ENCODE measurements at places on chromosomes 1 and 21. TPM values are rescaled to one million over a fixed set of nuclear protein-coding genes. Genes with fewer than 3 reads are reported as not detected.

- H3K4me3 ChIP-seq = no peak overlapping the region
- H3K27me3 ChIP-seq = peaks cover 3% of the 10 kb centered on the region
- H3K27ac ChIP-seq = no peak overlapping the region
Measured at GRCh38 chr1:241696172-241696814, 44.2 kb downstream of the WDR64 start.

DNA sequence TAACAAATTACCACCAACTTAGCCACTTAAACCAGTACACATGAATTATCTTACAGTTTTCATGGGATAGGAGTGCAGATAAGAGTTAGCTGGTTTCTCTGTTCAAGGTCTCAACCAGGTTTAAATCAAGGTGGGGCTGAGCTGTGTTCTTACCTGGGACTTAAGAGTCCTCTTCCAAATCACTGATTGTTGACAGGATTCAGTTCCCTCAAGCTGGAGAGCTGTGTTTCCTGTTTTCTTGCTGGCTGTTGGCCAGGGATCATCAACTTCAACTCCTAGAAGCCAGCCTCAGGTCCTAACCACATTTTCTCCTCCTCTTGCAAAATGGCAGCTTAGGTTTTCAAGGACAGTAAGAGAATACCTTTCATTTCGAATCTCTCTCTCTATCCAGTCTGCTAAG, 123.8 kb upstream of the CHRM3 start:
- no peaks in the 10 kb centered on the region for H3K4me1 ChIP-seq
- no peak overlapping the region for H3K4me3 ChIP-seq
- H3K36me3 ChIP-seq = no peaks in the 10 kb centered on the region
- no peak overlapping the region for H3K27ac ChIP-seq
- DNase-seq = no peak

DNA sequence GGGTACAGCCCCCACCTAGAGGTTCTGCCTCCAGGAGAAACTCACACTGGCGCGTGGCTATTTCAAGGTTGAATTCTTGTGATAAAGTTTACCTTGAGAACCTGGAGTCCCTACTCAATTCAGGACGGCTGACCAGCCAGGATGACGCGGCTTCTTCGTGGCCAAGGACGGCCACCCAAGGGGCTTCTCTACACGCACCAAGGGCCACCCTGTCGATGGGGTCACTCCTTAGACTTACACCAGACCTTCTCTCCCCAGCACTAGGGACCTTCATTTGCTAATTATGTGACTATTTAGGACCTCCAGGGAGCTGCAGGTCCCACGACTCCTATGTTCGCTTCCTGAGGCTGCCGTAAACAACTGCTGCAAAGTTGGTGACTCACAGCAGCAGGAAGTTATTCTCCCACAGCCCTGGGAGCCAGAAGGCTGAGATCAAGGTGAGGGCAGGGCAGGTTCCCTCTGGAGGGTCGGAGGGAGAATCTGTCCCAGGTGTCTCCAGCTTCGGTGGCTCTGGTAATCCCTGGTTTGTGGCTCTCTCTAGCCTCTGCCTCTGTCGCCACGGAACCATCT, 135.9 kb downstream of the NPHP4 start:
- no peaks in the 10 kb centered on the region for H3K27me3 ChIP-seq
- no peak overlapping the region for H3K4me3 ChIP-seq
- no peaks in the 10 kb centered on the region for H3K36me3 ChIP-seq
- no peak overlapping the region for H3K27ac ChIP-seq

DNA sequence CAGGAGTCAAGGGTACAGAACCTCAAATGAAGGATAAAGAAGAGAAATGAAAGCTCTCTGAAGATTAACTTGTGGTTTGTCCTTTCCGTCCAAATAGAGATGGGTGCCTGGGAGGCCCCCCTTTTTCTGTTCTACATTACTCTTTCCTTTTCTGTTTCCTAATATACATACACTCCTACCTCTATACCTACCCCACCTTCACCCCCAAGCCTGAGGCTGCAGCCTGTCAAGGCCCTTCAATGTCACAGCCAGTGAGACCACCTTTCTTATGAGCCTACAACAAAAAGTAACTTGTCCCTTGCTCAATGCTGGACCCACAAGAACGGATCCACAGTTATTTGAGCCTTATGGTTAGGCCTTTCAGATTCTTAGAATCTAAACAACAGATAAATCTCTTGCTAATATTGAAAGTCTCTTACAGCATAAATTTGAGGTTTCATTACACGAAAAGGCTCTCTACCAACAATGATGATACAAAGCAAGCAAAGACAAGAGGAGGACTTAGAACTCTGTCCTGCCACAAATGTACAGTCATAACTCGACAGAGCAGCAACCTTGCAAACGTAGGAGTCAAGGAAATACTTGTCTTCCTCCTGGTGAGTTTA, 4.1 kb upstream of the TRAF3IP3 start:
- peaks cover 3% of the 10 kb centered on the region for H3K36me3 ChIP-seq
- H3K4me1 ChIP-seq = peaks cover 82% of the 10 kb centered on the region
- H3K27ac ChIP-seq = peak overlapping the region; percentile 98
- H3K27me3 ChIP-seq = no peaks in the 10 kb centered on the region
- peak; percentile 65 for DNase-seq

DNA sequence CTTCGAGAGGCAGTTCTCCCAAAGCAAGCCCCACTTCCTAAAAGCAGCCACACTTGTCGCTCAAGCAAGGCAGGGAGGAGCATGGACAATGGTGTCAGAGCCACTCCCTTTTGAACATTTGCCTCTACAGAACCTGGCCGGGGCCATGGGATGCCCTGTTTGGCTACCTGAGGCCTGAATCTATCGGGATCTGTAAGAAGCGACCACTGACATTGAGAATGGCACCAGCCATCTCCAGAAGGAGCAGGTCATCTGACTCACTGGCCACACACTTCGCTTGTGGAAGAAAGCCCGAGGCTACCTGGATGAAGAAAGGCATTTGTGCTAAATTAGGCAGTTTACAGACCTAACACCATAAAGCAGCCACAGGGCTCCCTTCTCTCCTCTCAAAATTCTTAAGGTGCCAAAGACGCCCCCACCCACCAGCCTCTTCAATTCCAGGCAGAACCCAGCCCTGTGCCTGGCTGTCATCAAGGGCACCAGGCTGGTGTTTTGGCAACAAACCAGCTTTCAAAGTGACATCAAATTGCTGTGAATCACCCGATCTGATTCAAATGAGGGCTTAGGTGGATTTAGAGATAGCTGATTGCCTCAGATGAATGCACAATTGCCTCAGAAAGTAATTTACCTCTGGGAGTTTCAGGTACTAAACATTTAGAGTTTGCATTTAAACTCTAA, 104.8 kb downstream of the ETS2 start:
- H3K27me3 ChIP-seq = peaks cover 3% of the 10 kb centered on the region
- peak overlapping the region; percentile 85 for H3K27ac ChIP-seq
- H3K4me3 ChIP-seq = no peak overlapping the region
- H3K36me3 ChIP-seq = no peaks in the 10 kb centered on the region

DNA sequence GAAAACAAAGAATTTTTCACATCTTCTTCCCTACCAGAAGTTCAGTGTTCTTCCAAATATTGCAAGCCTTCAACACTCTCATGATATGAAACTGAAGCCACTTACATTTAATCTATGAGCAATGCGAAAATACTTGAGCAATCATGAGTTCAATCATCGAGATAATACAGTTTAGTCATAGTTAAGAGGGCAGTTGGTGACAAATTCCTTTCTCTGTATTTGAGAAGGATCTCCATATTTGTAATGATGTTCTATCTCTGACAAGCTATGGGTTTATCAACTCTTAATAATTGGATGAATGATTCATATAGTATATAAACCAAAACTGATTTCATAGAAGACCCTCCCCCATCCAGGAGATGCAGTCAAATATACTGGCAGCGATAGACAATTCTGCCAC, 29.7 kb upstream of the PYHIN1 start:
- no peaks in the 10 kb centered on the region for H3K36me3 ChIP-seq
- H3K27me3 ChIP-seq = peaks cover 6% of the 10 kb centered on the region
- no peak for DNase-seq
- no peak overlapping the region for H3K4me3 ChIP-seq
- H3K4me1 ChIP-seq = peaks cover 2% of the 10 kb centered on the region
- no peak overlapping the region for H3K27ac ChIP-seq

- no peaks in the 10 kb centered on the region for H3K27me3 ChIP-seq
- peaks cover 2% of the 10 kb centered on the region for H3K36me3 ChIP-seq
- H3K27ac ChIP-seq = no peak overlapping the region
- peaks cover 10% of the 10 kb centered on the region for H3K4me1 ChIP-seq
- DNase-seq = no peak
- H3K4me3 ChIP-seq = no peak overlapping the region
Measured at GRCh38 chr1:64766429-64766828, 21.6 kb downstream of the RAVER2 start.

GRCh38 chr1:218414060-218414728, 69.1 kb downstream of the TGFB2 start:
- H3K4me1 ChIP-seq = no peaks in the 10 kb centered on the region
- DNase-seq = no peak
- peaks cover 10% of the 10 kb centered on the region for H3K27me3 ChIP-seq
- no peaks in the 10 kb centered on the region for H3K36me3 ChIP-seq
- no peak overlapping the region for H3K4me3 ChIP-seq
- no peak overlapping the region for H3K27ac ChIP-seq

DNA sequence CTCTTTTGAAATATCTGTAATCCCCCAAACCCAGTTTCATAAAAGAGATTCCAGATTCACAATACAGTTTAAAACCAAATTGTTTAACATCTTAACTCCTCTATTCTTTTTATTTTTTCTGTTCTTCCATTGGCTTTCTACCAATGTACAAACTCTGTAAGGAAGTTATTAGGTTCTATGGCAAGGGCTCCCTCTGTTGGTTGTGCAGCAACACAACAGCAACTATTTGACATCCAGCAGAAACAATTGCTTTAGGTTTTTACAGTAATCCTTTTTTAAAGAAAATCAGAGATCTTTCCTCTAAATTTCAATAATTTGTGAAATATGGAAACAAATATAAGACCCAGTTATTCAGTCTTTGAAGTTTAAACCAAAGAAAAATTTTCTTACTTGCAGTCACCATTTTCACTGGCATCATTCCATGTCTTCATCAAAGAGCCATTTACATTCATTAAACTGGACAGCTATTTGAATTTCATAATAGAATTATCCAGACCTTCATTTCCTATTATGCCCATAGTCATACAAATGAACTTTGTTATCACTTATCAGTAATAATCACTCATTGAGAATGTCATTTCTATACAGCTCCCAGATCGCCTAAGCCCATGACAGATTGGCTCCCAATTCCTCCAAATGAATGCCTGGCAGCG, 46.5 kb upstream of the RNF11 start:
- H3K27me3 ChIP-seq = no peaks in the 10 kb centered on the region
- H3K4me3 ChIP-seq = no peak overlapping the region
- no peak overlapping the region for H3K27ac ChIP-seq
- no peaks in the 10 kb centered on the region for H3K36me3 ChIP-seq
- DNase-seq = peak; percentile 66

GRCh38 chr1:41983451-41983850, 64.7 kb upstream of the HIVEP3 start:
- no peaks in the 10 kb centered on the region for H3K36me3 ChIP-seq
- H3K27ac ChIP-seq = no peak overlapping the region
- no peaks in the 10 kb centered on the region for H3K27me3 ChIP-seq
- H3K4me3 ChIP-seq = no peak overlapping the region

GRCh38 chr1:212402666-212403321, 11.9 kb downstream of the PACC1 start:
- H3K27me3 ChIP-seq = no peaks in the 10 kb centered on the region
- no peak for DNase-seq
- peaks cover 46% of the 10 kb centered on the region for H3K36me3 ChIP-seq
- H3K4me1 ChIP-seq = peaks cover 13% of the 10 kb centered on the region
- no peak overlapping the region for H3K27ac ChIP-seq
- H3K4me3 ChIP-seq = no peak overlapping the region

DNA sequence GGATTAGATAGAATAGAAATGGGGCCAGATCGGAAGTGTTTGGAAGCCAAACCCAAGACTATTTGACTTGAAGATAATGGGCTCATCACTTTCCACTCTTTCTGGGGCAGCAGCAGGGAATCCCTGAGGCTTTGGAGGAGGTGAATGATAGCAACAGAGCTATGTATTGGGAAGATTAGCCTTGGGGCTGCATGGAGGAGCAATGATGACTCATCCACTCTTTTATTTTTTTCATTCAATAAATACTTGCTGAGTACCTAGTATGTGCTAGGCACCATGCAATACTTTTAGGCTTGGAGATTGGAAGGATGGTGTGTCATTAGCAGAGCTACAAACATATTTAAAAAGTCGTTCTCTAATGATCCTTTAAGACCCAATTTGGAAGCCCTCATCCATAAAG, 166.9 kb upstream of the FOXD3 start:
- H3K27ac ChIP-seq = no peak overlapping the region
- H3K36me3 ChIP-seq = no peaks in the 10 kb centered on the region
- DNase-seq = no peak

DNA sequence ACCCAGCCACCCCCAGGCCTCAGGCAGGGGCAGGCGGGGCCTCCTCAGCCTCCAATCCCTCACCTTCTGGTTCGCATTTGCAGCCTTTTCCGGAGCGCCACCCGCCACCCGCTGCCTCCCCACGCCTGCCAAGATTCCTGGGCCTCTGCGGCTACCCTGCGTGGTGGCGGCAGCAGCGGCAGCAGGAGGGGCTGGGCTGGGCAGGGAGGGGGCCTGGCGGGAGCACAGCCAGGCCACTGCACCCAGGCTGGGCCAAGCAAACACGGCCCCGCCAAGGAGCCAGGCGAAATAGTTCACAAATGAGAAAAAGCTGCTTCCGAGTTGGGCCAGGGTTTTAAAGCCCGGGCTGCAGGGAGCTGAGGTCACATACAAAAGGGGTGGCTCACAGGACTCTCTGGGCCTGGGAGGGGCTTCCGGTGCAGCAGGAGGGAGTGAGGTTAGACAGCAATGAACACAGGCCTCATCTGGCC, 9.8 kb downstream of the COL8A2 start:
- no peak for DNase-seq
- H3K36me3 ChIP-seq = no peaks in the 10 kb centered on the region
- peaks cover 4% of the 10 kb centered on the region for H3K4me1 ChIP-seq
- H3K27me3 ChIP-seq = no peaks in the 10 kb centered on the region

GRCh38 chr1:93033029-93033428, 46.1 kb upstream of the MTF2 start:
- peaks cover 28% of the 10 kb centered on the region for H3K4me1 ChIP-seq
- DNase-seq = no peak
- no peaks in the 10 kb centered on the region for H3K27me3 ChIP-seq

GRCh38 chr1:50228871-50229384, 120.2 kb downstream of the ELAVL4 start:
- H3K27ac ChIP-seq = no peak overlapping the region
- H3K36me3 ChIP-seq = no peaks in the 10 kb centered on the region
- H3K4me1 ChIP-seq = no peaks in the 10 kb centered on the region
- no peaks in the 10 kb centered on the region for H3K27me3 ChIP-seq

GRCh38 chr1:214327514-214327913, 46.6 kb downstream of the SMYD2 start:
- no peaks in the 10 kb centered on the region for H3K27me3 ChIP-seq
- H3K27ac ChIP-seq = peak overlapping the region; percentile 4
- no peak overlapping the region for H3K4me3 ChIP-seq
- DNase-seq = no peak
- peaks cover 20% of the 10 kb centered on the region for H3K36me3 ChIP-seq

- H3K27ac ChIP-seq = no peak overlapping the region
- H3K36me3 ChIP-seq = no peaks in the 10 kb centered on the region
- no peak overlapping the region for H3K4me3 ChIP-seq
- no peaks in the 10 kb centered on the region for H3K4me1 ChIP-seq
Measured at GRCh38 chr1:212529211-212529741, 79.3 kb upstream of the ATF3 start.

Gene KCNJ9
- 0.05 TPM for total RNA-seq

Gene OR14K1
- not detected for total RNA-seq

Gene LACTBL1
- total RNA-seq = not detected

Gene PGLYRP4
- total RNA-seq = not detected

Gene OSCP1
- total RNA-seq = 2.2 TPM

Gene KCNQ4
- 0.58 TPM for total RNA-seq

Gene DMBX1
- total RNA-seq = 0.05 TPM

Gene SPATC1L
- total RNA-seq = 8.1 TPM

Gene SHISA4
- 0.26 TPM for total RNA-seq

Gene EFNA3
- 6.9 TPM for total RNA-seq

Gene FCGR2B
- total RNA-seq = not detected

All from activated CD4-positive, alpha-beta T cell treated with anti-CD3 and anti-CD28 coated beads for 36 hours (primary cell).